ENCODE measurements at places on chromosomes 13 and 19. TPM values are rescaled to one million over a fixed set of nuclear protein-coding genes. Genes with fewer than 3 reads are reported as not detected.

PLIN4 gene
- 0.35 TPM for total RNA-seq

ITGBL1 gene
- total RNA-seq, result 0.09 TPM

TNNI3 gene
- total RNA-seq, result 36.7 TPM

KLK12 gene
- total RNA-seq, result not detected

IGFL1 gene
- total RNA-seq, result not detected

ATP4A gene
- total RNA-seq, result 0.59 TPM

CYP4F8 gene
- not detected for total RNA-seq

ZNF497 gene
- 1.7 TPM for total RNA-seq

FXYD7 gene
- total RNA-seq, result 16.7 TPM

AKAP8 gene
- 51.3 TPM for total RNA-seq

ZIC5 gene
- 51.6 TPM for total RNA-seq

CD177 gene
- 4.5 TPM for total RNA-seq

TPP2 gene
- 57.5 TPM for total RNA-seq

UBL3 gene
- 12.8 TPM for total RNA-seq

GRIN2D gene
- total RNA-seq, result 23.0 TPM

PEG3 gene
- 0.27 TPM for total RNA-seq

ZNF490 gene
- total RNA-seq, result 7.3 TPM

WDR87 gene
- total RNA-seq, result not detected

SAMD4B gene
- total RNA-seq, result 150 TPM

FUT3 gene
- total RNA-seq, result 0.48 TPM

SPRED3 gene
- 5.2 TPM for total RNA-seq

KLK5 gene
- total RNA-seq, result 0.69 TPM

TUBB4A gene
- 18.5 TPM for total RNA-seq

RAP2A gene
- total RNA-seq, result 39.0 TPM

ZNF582 gene
- total RNA-seq, result 5.2 TPM

AKT2 gene
- total RNA-seq, result 174 TPM

LPAR2 gene
- 44.5 TPM for total RNA-seq

SERTM1 gene
- total RNA-seq, result 1.3 TPM

USE1 gene
- 14.2 TPM for total RNA-seq

FLT1 gene
- 66.8 TPM for total RNA-seq

KIR3DL1 gene
- total RNA-seq, result not detected

SLITRK5 gene
- 3.7 TPM for total RNA-seq

IGFL2 gene
- total RNA-seq, result not detected

ZNF441 gene
- total RNA-seq, result 1.8 TPM

JSRP1 gene
- 0.33 TPM for total RNA-seq

IZUMO4 gene
- 0.73 TPM for total RNA-seq

OR7D2 gene
- total RNA-seq, result not detected

IFNL1 gene
- not detected for total RNA-seq

JAK3 gene
- 5.6 TPM for total RNA-seq

ADGRE2 gene
- 3.2 TPM for total RNA-seq

RTBDN gene
- 3.8 TPM for total RNA-seq

LILRB4 gene
- total RNA-seq, result not detected

KIR2DL4 gene
- not detected for total RNA-seq

ERCC1 gene
- 60.6 TPM for total RNA-seq

ZNF43 gene
- 55.2 TPM for total RNA-seq

RAB20 gene
- 18.6 TPM for total RNA-seq

EFNA2 gene
- total RNA-seq, result 14.2 TPM

THSD1 gene
- 0.39 TPM for total RNA-seq

ARRDC5 gene
- total RNA-seq, result not detected

HSPB6 gene
- total RNA-seq, result 1.4 TPM

Data from WTC11 (cell line).